RWPE1 (cell line): ENCODE measurements at places on chromosomes 5 and 9.
A peak's percentile ranks its signal among the peaks of the same experiment; 100 is the strongest.

GRCh38 chr5:1174122-1174936, 27.1 kb upstream of the SLC6A19 start:
- peak; percentile 86 for DNase-seq

DNA sequence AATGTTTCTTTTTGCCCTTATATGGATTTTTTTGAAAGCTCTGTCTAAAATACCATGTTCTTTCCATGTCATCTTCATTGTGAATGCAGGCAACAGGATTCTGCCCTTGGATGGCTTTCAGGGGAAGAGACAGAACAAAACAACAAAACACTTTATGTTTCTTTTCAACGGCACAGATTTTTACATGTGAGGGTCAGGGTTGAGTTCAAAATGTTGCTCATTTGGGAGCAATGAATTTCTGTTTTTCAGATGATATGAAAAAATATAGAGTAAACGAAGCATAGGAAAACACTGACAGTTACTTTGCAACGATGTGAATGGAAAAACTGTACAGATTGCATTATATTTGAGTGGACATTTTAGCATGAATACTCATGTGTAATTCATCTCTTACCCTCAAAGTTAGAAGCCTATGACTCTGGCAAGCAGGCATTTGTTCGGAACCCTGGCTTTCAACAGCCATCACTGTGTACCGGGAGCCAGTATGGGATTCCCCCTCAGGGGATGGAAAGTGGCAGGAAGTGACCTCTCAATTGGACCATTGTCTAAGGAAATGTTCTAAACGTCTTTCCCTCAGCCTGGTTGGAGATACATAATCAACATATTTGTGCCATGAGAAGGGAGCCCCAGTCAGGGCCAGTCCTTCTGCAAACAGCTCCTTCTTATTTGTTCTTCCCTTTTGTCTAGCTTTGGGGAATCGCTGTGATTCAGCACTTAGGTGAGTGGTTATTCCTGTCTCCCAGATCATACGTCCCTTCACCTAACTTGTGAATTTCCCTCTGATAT, 153.9 kb upstream of the MEF2C start:
- DNase-seq: peak; percentile 25

- DNase-seq: peak; percentile 53
Measured at GRCh38 chr5:154945695-154946301, 4.9 kb downstream of the MRPL22 start.

- no peak for DNase-seq
Measured at GRCh38 chr9:80934095-80934494, 755.3 kb downstream of the TLE1 start.

DNA sequence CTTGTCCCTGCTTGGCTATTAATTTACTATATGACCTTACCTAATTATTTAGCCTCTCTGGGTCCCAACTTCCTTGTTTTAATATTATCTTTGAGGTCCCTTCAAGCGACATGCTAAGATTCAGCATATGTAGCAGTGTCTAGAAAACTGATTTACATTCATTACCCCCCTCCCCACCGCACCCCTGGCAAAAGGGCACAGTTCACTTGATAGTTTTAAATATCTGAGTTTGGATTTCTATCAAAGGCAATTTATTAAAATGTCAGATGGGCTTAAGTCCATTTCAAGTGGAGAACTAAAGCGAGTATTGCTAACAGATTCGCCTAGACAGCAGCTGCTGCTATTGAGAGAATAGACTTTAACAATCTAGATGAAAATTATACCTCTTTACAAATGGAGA, 3.9 kb downstream of the CEMIP2 start:
- no peak for DNase-seq
